Activated CD4-positive, alpha-beta memory T cell treated with anti-CD3 and anti-CD28 coated beads for 36 hours (primary cell): ENCODE measurements at places on chromosomes 12 and 14. TPM values are rescaled to one million over a fixed set of nuclear protein-coding genes. Genes with fewer than 3 reads are reported as not detected.

- DNase-seq = no peak
Observed at GRCh38 chr12:47038270-47038748, 41.1 kb upstream of the PCED1B start.

GRCh38 chr12:6313326-6313940 is 3.0 kb downstream of the PLEKHG6 start:
- DNase-seq = no peak

TMEM229B gene
- total RNA-seq = 1.1 TPM

CATSPERB gene
- 0.14 TPM for total RNA-seq

GRCh38 chr14:104328607-104329006 is 190.2 kb downstream of the KIF26A start:
- DNase-seq = no peak

DNA sequence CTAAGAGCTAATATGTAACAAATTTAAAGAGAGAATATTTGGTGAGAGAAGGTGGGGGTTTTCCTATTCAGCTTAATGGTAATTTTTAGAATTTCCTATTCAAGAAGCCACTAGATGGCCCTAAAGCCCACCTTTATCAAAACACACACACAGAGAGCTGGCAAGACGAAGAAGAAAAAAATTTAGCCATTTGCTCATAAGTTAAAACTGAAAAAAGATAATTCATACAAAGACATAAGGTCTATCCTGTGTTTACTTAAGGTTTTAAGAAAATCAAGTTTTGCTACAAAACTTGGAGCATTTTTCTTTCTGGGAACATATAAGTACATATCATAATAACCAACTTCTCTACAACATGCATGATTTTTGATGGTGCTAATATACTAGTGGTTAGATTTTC is 46.8 kb upstream of the PCED1B start:
- DNase-seq = no peak

- no peak for DNase-seq
Observed at GRCh38 chr12:15632708-15633107, 156.5 kb downstream of the EPS8 start.

GRCh38 chr12:51852404-51853137 is 4.1 kb upstream of the FIGNL2 start:
- no peak for DNase-seq

GRCh38 chr12:84996759-84997158 is 39.3 kb downstream of the TSPAN19 start:
- no peak for DNase-seq

TPH2 gene
- not detected for total RNA-seq

- DNase-seq = no peak
Observed at GRCh38 chr14:45249856-45250575, 3.0 kb downstream of the MIS18BP1 start.

TSHR gene
- total RNA-seq = not detected

DNA sequence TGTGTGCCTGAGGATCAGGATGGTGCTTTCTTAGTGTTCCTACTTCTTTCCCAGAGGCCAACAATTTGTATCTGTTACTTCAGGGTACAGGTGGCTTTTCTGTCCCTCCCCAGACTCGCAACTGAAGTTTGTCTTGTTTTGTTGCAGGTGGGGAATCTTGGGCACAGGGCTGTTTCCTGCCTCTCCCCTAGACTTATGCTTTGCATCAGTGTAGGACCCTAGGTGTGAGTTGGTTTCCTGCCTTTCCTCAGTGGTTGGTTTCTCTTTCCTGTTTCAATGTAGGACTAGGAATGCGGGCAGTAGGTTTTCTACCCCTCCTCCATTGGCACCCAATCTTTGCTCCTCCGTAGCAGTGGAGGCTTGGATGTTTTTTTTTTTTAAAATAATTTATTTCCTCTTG is 87.0 kb downstream of the TRMT5 start:
- no peak for DNase-seq

- DNase-seq = no peak
Observed at GRCh38 chr12:108842361-108842760, 15.0 kb downstream of the SSH1 start.

DNA sequence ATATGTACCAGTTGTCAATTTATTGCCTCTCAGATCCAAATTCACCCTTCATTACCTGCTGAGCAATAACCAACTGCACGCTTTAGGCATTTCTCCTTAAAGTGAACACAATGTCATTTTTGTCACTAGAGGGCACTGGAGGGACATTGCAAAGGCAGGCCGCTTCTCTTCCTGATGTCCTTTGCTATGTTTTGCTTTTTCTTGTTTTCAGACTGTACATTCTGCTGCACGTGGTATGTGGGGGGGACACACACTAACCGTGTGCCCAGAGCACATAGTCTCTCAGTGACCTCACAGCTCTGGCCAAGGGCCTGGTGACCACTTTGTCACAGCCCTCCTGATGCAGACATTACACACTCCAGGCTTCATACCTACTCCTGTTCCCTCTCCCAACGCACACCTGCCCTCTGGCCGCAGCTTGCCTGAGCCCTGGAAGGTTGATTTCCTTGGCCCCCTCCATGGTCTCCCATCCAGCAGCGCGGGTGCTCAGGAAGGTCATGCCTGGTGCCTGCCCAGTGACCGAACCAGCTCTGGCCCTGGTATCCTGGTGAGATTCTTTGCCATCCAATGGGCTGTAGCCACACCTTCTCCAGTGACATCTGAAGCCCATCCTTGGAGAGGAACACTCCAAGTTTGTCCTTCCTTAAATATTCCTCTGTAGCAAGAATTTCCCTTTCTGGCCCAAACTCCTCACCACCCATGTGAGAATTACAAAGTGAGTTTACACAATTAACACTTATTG is 39.9 kb downstream of the MYO1H start:
- DNase-seq = no peak

KLRF1 gene
- total RNA-seq = not detected

GLIPR1L1 gene
- not detected for total RNA-seq

DNA sequence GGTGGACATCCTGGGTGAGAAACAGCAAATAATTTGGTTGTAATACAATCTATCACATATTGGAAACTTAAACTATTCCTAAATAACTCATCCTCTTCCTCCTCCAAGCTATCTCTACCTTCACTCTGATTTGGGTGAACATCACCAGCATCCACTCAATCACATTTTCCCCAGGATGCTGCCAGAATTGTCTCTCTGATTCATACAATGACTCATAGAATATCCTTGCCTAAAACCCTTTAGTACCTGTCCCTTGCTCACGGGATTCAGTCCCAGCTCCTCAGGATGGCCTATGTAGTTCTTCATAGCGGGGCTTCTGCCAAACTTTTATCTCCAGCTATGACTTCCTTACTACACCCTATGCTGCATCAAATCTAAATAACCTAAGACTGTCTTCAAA is 146.8 kb downstream of the EMP1 start:
- no peak for DNase-seq

DNA sequence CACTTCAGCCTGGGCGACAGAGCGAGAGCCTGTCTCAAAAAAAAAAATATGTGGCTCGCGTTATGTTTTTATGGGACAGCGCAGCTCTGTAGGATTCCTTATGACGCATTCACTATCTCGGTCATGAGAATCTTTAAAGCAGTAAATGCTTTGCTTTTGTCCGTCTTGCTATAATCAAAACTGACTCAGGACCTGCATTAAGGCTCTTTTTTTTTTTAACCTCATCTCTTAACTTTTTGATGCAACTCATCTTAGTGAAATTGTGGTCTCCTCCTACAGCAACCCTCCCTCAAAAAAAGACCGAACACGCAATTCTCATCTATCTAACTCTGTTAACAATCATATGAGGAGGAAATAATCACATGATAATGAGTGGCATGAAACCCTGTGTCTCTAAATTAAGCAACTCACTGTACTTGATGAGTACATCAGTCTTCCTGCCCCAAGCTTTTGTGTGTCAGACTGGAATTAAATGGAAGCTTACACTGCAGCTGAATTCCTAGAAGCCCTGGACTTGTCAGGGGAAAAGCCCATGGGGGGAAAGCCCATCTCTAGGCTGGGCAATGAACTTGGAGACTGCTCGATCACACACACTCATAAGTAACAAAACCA is 4.3 kb downstream of the P2RX4 start:
- peak; percentile 77 for DNase-seq

- DNase-seq = no peak
Observed at GRCh38 chr12:70733385-70733784, 96.2 kb upstream of the PTPRB start.

- DNase-seq = no peak
Observed at GRCh38 chr12:43132291-43132690, 419.7 kb downstream of the ADAMTS20 start.

MYRFL gene
- total RNA-seq = not detected

- DNase-seq = no peak
Observed at GRCh38 chr12:51011955-51012354, 14.2 kb downstream of the SLC11A2 start.

GRCh38 chr12:93676408-93677194 is 574 bp upstream of the CRADD start:
- DNase-seq = no peak

- DNase-seq = no peak
Observed at GRCh38 chr14:98608071-98609060, 663.6 kb downstream of the BCL11B start.

PRB3 gene
- not detected for total RNA-seq

GRCh38 chr12:119448611-119449131 is 114.1 kb downstream of the CCDC60 start:
- DNase-seq = no peak

GRCh38 chr14:69625299-69626131 is 14.1 kb downstream of the SUSD6 start:
- peak; percentile 92 for DNase-seq

TGFB3 gene
- 1.9 TPM for total RNA-seq

RDH5 gene
- total RNA-seq = 7.0 TPM

DNA sequence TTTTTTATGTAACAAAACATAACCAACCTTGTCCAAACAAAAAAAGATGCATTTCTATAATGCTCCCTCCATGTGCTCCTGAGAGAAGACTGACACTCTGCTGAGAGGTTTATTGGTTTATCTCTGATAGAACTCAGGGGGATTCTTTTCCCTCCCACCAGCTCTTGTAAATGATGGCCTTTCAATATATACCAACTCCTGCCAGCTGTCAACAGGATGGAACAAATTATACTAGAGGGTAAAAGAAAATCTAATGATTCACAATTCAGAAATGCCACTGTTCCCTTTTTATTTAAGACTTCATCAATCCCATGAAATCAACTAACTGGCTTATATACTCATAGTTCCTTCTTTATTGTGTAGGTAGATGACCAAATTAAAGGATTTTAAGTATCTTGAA is 25.4 kb downstream of the PSMC1 start:
- no peak for DNase-seq

DNA sequence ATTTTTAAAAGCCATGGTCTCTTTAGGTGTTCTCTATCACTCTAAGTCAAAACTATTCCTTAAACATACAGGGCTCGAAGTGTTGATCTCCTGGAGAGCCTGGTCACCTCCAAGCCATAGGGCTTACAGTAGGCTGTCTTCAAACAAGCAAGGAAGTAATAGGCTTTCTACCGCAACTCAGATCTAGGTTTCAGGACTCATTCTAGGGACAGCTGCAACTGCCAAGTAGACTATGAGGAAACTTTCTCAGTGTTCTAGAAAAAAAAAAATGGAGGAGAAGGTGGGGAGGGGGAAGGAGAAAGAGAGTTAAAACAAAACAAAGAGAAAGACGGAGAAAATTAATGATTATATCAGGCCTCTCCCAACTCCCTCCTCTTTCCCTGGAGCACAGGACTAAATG is 106.9 kb upstream of the ETV6 start:
- DNase-seq = no peak

- DNase-seq = peak; percentile 77
Observed at GRCh38 chr14:95314609-95315008, 5.1 kb downstream of the CLMN start.

BICDL1 gene
- 155 TPM for total RNA-seq

MSI1 gene
- total RNA-seq = 2.7 TPM

GRCh38 chr12:11642785-11643184 is 6.7 kb upstream of the ETV6 start:
- no peak for DNase-seq

DNA sequence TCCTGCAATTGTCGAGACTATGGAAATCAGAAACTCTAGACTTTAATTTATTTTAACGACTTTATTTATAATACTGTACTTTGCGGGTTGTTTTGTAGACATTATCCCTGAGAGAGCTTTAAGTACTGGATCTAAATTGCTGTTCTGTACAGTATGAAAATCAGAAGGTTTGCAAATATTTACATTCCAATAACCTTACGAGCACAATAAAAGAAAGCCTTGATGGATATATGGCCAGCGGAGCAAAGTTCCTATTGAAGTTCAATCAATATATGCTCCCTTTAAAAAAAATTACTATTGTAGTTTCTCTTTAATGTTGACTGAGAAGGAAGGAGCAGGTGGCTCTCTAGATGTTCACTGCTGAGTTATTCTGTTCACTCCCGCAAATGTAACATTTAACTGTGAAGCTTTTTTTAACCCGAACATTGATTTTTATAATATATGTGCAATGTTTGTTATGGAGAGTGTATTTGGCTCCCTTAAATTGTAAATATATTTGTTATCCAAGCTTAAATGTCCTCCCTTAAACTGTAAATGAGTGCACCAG is 235.3 kb downstream of the PLCZ1 start:
- DNase-seq = no peak

HOXC6 gene
- not detected for total RNA-seq

ERP27 gene
- 2.5 TPM for total RNA-seq

DNA sequence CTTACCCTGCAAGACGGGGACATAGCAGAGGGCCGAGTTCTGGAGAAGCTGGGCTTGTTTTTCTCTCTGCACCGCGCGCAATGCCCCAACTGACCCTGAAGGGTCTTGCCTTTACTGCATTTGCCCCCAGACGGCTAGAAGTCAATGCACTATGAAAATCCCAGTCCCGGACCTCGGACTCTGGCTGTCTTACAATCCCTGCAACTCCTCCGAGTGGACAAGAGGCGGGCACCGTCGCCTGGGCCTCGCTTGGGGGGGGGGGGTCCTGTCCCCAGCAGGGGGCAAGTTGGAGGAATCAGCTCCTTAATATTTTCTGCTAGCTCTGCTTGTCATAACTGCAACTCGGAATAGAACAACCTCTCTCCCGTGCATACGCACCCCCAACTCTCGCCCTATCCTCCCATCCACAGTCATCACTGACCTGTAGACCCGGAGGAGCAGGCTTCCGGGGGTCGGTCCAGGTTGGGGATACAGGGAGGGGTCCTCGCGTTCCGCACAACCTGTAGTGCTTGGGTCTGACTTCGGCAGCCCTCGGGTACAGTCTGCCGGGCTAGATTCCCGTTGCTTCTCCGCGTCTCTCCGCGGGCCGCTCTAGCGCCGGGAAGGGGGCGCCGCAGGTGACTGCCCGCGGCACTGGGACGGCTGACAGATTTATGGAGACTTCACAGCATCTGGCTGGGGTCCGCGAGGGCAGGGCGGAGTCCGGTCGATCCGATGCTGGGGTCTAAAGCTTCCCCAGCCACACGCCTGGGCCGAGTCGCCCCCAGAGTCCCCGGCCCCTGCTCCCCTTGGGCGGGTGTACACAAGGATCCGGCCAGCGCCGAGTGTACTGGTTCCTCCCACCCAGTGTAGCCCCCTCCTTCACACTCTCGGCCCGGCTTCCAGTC is 3.3 kb upstream of the PAX9 start:
- no peak for DNase-seq

TSPAN31 gene
- 11.7 TPM for total RNA-seq

DNA sequence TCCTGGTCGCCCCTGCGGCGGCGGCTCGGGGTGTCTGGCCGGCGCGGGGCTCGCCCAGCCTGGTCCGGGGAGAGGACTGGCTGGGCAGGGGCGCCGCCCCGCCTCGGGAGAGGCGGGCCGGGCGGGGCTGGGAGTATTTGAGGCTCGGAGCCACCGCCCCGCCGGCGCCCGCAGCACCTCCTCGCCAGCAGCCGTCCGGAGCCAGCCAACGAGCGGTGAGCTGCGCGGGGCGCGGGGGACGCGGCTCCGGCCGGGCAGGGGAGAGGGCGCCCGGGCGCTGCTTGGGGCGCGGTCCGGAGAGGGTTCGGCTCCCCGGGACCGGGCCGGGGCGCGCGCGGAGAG is at the start of gene LGALS3:
Gene LGALS3 (plus strand): TSS at position 167 of the 342 bp plus-strand sequence. CDS start 8,122 bp downstream, outside the sequence.
- DNase-seq = peak; percentile 38

GRCh38 chr12:13126494-13126893 is 23.0 kb upstream of the GSG1 start:
- no peak for DNase-seq
